SHP77 (cell line): ENCODE measurements at places on chromosomes 1 and 21.

GRCh38 chr1:198531891-198532290, 8.6 kb downstream of the ATP6V1G3 start:
- no peak for DNase-seq

- no peak for DNase-seq
These were observed 707 bp downstream of the PRCC start for GRCh38 chr1:156767879-156768604.

- DNase-seq = no peak
These were observed 138.1 kb downstream of the ELAVL4 start for GRCh38 chr1:50246869-50247268.

DNA sequence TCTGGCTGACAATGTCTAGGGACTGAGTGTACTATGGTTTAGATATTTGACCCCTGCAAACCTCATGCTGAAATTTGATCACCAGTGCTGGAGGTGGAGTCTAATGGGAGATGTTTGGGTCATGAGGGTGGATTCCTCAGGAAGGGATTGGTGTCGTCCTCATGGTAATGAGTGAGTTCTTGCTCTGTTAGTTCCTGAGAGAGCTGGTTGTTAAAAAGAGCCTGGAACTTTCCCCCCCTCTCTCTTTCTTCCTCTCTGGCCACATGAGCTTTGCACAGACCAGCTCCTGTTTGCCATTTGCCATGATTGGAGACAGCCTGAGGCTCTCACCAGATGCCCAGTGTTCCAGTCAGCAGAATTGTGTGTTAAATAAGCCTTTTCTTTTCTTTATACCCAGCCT, 36.6 kb upstream of the CNIH3 start:
- DNase-seq = no peak

GRCh38 chr1:39969531-39970270, 14.8 kb downstream of the MFSD2A start:
- no peak for DNase-seq

DNA sequence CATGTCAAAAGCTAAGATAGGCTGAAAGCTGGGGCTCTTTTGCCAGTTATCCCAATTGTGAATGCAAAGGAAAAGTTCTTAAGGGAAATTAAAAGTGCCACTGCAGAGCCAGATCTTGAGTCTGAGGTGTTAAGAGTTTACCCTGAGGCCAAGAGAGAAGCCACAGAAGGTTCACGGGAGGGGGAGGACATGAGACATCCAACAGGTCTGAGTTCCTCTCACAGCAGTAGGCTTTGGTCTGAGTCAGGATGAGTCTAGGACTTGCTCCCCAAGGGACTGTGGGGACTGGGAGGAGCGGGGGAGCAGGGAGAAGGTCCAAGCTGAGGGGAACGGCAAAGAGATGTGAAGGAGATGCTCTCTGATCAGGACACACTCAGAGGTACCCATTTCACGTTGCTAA, 411.2 kb upstream of the CAMK1G start:
- no peak for DNase-seq

GRCh38 chr1:19734472-19734999, 65.2 kb downstream of the TMCO4 start:
- DNase-seq = no peak

DNA sequence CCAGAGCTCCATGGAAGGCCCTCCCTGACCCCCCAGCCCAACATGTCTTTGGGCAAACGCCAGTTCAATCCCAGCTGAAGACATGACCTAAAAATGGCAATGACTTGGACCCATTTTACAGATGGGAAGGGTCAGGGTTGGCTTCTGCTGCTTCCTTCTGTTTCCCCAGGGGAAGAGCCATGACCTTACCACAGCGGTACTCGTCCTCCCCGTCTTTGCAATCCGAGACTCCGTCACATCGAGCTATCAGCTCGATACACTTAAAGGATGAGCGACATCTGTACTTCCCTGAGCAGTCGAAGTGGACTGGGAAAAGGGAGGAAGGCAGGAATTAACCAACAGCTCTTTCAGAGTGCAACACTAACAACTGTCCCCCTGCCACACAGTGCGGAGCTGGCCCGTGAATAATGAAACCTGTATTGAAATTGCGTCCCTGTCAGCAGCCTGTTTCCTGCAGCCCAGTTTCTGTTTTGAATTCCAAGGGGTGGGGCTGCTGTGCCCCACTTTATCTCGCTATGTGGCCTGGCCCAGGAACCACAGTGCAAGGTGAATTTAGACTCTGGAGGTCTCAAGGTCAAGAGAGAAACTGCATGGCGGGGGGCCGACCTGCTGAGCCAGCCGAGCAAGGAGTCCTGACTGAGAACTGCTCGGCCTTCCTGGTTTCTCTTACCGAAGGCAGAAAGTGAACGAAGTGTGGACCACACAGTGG, 7.0 kb downstream of the TMPRSS3 start:
- peak; percentile 18 for DNase-seq

DNA sequence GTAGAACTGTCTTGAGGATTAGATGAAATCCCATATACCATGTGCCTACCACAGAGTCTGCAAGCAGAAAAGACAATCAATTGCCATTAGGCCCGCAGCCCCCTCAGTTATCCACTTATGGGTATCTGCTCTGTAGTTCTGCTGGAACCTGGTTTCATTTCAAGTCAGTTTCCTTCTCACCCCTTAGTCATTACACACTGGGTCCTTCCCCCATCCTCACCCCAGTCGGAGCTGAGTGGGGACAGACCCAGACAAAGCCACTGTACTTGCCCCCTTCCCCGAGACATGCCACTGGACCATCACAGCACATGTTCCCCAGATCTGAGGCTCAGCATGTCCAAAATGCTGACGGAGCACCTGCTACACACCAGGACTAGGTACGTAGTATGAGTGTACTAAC, 21.2 kb downstream of the PGLYRP3 start:
- no peak for DNase-seq

DNA sequence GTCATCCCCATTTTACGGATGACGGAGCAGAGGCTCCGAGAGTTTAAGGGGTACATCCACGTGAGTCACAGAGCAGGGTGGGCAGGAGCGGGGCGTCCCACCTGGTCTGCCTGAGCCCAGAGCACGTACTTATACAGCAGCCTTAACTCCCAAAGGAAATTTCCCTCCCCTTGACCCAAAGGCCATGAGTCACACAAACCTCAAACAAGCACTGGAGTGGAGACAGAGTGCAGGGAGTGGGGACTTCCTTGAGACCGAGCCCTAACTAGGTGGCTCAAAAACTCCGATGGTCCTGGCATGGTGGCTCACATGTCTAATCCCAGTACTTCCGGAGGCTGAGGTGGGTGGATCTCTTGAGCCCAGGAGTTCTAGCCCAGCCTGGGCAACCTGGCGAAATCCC, 141.6 kb upstream of the KLHDC7A start:
- DNase-seq = no peak

DNA sequence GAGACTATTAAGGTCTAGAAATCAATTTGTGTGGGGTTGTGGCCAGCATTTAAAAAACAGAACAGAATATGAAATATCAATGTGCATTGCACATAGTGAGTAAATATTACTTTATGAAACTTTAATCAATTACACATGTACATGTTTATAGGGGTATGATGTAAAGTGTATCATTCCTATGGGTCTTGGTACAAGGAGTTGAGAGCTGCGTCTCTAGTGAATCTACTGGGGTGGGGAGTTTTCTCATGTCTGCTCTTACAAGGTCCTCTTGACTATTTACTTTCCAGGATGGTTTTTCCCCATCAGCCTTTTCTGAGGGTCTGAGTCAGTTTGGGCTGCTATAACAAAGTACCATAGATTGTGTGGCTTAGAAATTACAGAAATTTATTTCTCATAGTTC, 75.8 kb downstream of the BACH1 start:
- DNase-seq = no peak

DNA sequence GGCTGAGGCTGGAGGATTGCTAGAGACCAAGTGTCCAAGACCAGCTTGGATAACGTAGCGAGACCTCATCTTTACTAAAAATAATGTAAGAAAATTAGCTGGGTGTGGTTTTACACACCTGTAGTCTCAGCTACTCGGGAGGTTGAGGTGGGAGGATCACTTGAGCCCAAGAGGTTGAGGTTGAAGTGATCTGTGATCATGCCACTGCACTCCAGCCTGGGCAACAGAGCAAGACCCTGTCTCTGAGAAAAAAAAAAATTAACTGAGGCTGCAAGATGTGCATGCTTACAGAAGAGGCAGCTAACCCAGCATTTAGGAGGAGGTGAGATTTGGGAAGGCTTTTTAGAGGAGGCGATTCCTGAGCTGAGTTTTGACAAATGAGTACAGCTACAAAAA, 9.5 kb downstream of the AK4 start:
- no peak for DNase-seq

DNA sequence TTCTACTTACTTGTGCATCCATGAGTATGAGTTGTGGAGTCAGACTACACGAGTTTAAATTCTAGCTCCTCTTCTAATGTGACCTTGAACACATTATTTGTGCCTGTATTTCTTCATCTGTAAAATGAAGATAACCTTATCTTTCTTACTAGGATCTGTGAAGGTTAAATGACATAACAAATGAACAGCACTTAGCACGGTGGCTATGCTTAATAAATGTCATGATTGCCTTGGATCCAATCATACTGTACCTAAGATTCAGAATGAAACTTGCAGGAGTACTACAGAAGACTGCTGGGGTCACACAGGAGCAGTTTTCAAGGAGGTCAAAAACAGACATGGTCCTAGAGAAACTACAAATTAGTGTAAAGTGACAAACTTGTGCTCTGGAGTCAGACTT, 22.2 kb upstream of the ALG14 start:
- no peak for DNase-seq

- peak; percentile 38 for DNase-seq
These were observed 260.5 kb downstream of the PRDM2 start for GRCh38 chr1:13960375-13960987.

- DNase-seq = no peak
These were observed 305.5 kb upstream of the PKN2 start for GRCh38 chr1:88378560-88378959.

DNA sequence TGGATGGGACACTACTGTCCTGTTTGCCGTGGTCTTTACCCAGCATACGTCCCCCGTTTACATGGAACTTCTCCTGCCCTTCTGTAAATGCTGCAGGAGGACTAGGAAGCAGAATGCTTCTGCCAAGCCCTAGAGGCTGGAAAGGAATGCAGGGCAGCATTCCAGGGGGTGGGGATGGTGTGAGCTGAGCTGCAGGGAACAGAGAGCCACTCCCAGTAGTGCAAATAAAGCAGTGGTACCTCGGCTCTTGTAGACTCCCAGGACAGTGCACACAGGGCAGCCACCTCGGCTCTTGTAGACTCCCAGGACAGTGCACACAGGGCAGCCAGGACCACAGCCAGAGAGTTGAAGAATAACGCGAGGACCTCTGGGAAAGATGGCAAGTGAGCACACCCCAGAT, 35.4 kb downstream of the PTPRU start:
- no peak for DNase-seq

DNA sequence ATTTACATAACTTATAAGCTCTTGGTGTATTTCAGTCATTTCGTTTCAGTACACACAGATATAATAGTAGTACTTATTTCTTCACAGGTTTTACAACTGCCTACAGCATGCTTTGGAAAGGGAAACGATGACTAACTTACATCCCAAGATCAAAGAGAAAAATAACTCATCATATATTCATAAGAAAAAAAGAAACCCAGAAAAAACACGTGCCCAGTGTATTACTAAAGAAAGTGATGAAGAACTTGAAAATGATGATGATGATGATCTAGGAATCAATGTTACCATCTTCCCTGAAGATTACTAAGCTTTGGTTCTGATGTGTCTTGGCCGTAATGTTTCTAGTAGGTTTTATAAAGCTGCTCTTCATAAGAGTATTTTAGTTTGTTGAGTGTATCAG, 30.9 kb downstream of the TYW3 start:
- DNase-seq = no peak
